DMS79 (cell line): ENCODE measurements at places on chromosomes 1 and 21.

GRCh38 chr1:165259706-165260428, 96.6 kb downstream of the LMX1A start:
- DNase-seq: no peak

DNA sequence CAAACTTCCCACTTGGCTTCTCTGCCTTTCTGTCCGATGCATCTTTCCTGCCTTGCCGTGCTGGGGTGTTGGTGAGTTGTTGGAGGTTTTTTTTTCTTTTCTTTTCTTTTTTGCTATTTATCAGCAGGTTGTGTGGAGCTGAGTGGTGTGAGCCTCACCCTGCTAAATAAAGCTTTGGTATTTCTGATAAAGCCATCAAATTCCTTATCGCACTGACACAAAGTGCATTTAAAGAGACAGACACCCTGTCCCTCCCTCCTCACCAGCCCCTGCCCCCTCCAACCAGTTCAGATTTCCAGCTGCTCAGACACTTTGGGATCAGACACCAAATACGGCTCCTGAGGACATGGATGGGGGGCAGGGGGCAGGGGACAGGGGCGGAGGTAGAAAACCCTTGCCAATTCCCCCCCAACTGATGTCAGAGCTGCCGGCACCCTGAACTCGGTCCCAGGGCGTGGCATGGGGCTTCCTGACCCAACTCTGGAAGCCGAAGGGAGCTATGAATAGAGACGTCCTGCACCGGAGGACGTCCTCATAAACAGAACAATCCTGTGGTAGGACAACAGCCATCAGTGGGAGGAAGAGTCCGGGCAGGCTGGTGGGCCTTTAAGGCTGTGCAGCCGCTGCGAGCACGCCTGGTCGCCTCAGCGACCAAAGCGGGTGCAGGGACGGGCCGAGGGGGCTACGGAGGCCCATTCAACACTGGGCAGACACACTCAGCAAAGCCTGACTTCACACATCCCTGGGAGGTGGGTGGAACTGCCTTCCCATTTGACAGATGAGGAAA, 79.0 kb downstream of the CASZ1 start:
- no peak for DNase-seq

DNA sequence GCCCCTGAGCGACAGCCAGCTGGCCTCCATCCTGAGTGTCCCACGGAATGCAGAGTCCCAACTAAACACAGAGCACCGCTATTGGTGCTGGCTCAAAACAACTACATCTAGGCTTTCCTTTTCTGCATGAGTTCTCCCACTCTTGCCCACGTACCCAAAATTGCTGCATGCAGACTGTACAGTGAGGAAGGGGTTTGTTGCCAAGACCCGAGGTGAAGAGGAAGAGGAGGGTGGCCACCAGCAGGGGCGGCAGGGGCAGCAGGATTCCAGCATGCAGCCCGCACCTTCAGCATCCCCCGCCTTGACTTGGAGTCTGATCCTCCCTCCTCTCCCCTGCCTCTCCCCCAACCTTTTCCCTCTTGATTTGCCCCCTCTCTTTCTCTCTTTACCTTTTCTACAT, 8.0 kb downstream of the S100A9 start:
- DNase-seq: no peak

- no peak for DNase-seq
These were observed 165.3 kb downstream of the GRIK3 start for GRCh38 chr1:36869054-36869453.

- no peak for DNase-seq
These were observed 105.3 kb downstream of the PTGS2 start for GRCh38 chr1:186574926-186575325.

DNA sequence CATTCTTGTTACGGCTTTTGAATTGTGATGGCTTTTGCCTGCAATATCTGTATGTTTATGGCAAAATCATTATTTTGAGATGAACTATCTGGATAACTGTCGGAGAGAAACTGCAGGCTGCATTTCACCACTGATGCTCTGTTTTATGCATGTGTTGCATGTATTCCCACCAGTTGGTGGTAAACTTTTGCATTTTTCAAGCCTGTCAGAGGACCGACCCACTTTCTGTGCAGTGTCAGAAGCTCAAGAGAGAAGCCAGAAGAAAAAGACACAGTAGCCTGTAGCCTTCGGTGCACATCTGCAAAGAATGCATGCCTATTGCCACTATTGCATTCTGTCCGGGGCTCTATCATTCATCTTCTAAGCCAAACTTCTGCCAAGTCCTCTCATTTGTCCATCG, 41.6 kb downstream of the OLIG1 start:
- no peak for DNase-seq

GRCh38 chr1:167627615-167627864, 2.5 kb upstream of the RCSD1 start:
- DNase-seq: no peak

DNA sequence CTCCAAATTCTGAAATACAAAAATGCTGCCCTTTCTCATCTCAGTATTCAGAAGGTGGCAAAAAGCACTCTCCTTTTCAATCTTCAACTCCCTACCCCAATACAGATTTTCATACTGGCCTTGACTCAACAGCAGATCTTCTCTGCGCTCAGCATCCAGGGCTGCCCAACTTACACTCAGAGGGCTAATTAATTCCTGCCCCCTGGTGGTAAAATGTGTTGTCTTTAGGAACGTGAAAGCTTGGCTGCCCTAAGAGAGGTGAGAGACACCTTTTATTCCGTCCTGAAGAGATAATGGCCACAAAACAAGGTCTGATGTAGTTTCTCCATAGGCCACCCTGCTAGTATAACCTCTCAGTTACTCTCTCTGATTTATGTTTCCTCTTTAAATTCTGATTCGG, 25.0 kb downstream of the KRTAP24-1 start:
- DNase-seq: no peak

DNA sequence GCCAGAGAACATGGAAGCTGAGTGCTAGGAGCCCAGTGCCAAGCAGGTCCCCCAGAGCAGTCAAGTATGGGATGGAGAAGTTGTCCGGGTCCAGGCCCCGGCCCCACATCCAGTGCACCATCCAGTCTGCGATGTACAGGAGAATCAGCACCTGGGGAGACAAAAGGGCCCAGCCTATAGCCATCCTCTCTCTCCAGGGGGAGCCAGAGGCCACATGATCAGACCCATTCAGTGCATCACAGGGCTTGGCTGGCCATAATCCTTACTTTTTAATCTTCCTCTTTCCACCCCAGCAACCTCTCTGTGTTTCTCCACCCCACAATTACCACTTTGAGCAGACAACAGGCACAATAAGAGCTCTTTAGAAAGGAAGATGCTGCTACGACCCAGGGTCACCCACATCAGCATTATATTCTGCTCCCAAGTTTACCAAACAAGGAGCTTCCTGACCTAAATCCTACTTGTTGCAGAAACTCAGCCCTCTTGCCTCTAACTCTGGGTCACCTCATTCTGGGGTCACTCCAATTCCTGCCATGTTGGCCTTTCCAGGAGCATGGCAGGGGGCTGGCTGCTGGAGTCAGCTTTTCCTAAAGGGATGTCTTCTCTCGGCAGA, 16.4 kb upstream of the RAB29 start:
- no peak for DNase-seq

DNA sequence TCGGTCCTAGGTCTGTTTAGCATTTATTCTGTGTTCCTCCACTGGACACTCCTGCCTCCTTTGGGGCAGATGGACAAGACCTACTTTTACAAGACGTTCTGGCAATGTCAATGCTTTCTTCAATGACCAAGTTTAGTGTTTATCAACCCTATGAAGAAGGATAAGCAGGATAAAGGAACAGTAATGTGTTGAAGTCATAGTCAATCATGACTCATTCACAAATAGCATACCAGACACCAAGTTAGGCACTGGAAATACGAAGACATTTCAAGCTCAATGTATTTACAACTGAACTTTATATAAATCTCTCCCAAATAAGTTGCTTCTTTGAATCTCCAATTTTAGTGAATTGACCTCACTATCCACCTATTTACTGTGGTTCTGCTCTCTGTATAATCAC, 4.8 kb upstream of the SLC35D1 start:
- DNase-seq: no peak

- no peak for DNase-seq
These were observed 696 bp downstream of the TGFB2 start for GRCh38 chr1:218345673-218346390.

- no peak for DNase-seq
These were observed 14.7 kb downstream of the MDM4 start for GRCh38 chr1:204530932-204531331.

DNA sequence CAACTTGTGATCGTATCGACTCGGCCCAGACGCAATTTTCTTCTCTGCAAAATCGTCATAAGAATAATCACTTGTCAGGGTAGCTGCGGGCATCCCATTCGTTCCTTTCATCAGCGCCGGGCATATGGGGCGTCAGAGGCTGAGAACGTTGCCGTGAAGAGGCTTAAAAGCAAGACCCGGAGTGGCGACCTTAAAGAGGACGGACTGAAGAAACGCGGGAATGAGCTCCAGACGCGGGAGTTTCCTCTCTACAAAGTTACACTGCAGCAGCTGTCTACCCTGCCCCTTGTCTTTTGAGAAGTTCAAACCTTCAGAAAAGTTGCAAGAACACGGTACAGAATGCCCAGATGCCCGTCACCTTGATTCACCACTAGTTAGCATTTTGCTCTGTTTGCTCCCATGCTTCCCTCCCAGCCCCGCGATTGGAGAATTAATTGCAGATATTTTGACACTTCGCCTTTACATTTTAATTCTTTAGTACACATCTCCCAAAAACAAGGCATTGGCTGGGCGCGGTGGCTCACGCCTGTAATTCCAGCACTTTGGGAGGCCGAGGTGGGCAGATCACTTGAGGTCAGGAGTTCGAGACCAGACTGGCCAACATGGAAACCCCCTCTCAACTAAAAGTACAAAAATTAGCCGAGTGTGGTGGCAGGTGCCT, 967 bp downstream of the CENPS start:
- no peak for DNase-seq

- no peak for DNase-seq
These were observed 211.2 kb upstream of the PTBP2 start for GRCh38 chr1:96510391-96510790.

DNA sequence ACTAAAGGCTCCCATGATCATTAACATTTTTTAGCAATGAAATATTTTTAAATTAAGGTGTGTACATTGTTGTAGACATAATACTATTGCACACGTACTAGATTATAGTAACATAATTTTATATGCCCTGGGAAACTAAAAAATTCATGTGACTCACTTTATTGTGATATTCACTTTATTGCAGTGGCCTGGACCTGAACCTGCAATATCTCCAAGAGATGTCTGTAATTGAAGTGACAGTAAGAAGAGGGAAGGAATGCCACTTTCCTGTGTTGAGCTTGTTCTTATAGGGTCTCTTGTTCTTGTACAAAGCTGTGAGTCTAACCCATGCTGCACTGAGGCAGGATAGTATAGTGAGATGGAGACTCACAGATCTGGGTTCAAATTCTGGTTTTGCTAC, 66.9 kb upstream of the USP24 start:
- no peak for DNase-seq

DNA sequence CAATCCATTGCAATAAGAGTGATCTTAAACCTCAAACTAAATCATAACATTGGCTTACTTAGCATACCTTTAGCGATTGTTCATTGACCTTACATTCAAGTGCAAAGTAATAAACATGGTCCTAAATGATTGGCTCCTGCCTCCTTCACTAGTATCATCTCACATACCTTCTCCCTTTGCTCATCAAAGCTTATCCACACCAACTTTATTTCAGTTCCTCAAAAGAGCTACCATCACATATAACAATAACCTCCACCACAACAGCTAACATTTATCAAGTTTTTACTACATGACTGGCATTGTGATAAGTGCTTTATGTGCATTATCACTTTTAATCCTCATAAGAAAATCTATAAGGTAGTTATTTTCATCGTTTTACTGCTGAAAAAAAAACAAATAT, 198.8 kb downstream of the COL24A1 start:
- DNase-seq: no peak

GRCh38 chr1:1137256-1138045, 21.6 kb upstream of the C1orf159 start:
- DNase-seq: peak; percentile 53

DNA sequence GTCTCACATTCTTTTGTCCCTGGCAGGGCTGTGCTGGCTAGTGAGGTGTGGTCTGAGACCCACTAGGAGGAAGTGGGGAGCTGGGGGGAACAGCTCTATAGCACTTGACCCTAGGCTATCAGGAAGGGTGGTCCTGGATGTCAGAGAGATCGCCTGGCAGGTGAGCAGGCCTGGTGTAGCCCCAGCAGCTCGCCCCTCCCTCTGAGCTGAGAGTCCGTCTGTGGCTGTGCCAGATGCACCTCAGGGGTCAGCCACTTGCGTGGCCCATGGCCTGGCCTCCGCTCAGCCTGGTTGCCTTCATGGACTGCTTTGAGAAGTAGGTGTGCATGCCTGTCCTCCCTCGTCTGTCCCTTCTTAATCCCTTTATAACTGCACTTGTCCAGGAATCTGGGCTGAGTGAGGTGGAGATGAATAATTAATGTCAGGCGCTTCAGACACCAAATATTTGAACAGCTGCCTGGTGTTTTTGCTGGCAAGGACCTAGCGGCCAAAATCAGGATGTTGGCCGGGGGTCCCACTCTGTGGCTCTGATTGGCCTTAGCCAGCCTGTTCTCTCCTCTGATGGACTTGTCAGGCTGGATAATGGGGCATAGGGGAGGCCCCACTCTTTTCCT, 30.5 kb downstream of the TMEM53 start:
- peak; percentile 26 for DNase-seq

DNA sequence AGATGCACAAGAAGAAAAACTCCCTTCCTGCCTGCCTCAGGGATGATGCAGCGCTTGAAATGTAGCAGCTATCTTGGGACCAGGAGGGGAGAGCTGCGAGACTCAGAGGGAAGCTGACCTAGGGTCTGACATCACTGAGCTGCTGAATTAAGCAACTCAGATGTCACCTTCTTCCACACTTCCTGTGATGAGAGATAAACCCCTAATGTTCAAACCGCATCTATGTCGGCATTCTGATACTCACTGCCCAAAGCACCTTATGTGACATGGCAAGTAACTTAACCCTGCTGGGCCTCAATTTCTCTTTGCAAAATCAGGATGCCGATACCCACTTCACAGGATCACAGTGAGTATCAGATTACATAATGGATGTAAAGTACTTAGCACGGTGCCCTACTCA, 9.1 kb upstream of the AK2 start:
- DNase-seq: no peak

- no peak for DNase-seq
These were observed 87.9 kb downstream of the PRDM16 start for GRCh38 chr1:3156936-3157335.

GRCh38 chr1:226054519-226055327, 7.8 kb upstream of the H3-3A start:
- DNase-seq: no peak

DNA sequence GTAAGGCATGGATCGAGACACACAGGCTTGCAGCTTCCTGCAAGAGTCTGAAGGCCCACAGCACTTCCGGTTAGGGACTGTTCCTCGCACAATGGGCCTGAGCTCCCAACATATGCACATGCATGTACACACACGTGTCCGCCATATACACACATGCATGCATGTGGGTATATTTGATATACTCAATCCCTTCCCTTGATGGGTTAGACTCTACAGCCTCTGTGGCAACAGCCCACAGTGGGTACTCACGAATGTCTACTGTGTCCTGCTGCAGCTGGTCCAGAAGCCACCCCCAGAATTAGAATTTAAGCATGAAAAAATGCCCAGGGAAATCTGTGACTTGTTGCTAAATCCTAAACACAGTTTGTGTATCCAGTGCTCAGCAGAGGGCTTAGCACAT, 9.9 kb downstream of the F3 start:
- DNase-seq: no peak
